ENCODE measurements at places on chromosomes 6 and 20. TPM values are rescaled to one million over a fixed set of nuclear protein-coding genes. Genes with fewer than 3 reads are reported as not detected.

DNA sequence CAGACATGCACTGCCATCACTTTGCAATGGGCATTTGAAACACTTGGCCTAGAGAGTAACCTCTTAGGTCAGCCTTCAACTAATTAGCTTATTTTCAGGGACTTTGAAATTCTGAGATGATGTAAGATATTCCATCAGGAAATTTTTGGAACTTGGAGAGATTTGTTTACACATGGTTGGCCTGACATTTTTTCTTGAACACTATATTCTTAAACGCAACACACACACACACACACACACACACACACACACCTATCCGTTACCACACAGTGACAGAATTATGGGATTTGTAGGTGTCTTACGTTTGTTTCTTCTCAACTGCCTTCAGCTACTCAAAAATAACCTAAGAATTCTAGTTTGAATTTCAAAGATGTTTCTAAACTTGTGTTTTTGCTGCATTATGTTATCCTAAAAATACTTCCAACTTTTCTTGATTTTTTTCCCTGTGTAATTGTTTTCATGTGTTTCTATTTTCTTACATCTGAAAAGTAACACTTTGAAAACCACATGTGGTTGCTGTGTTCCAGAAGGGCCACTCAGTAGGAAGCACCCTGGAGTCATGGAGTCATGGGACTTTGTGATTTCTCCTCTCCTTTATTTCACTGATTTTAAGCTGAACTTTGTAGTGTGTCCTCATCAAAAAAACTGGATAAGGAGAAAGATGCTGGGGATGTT is 31.9 kb downstream of the MARCKS start:
- DNase-seq = no peak
- no peaks in the 10 kb centered on the region for H3K36me3 ChIP-seq
- peaks cover 2% of the 10 kb centered on the region for H3K4me1 ChIP-seq
- H3K4me3 ChIP-seq = no peak overlapping the region
- no peak overlapping the region for H3K27ac ChIP-seq
- no peaks in the 10 kb centered on the region for H3K27me3 ChIP-seq

GRCh38 chr6:70839286-70840266 is 117.3 kb downstream of the B3GAT2 start:
- no peak overlapping the region for H3K4me3 ChIP-seq
- H3K27ac ChIP-seq = no peak overlapping the region
- peaks cover 5% of the 10 kb centered on the region for H3K4me1 ChIP-seq
- peak; percentile 26 for DNase-seq

DNA sequence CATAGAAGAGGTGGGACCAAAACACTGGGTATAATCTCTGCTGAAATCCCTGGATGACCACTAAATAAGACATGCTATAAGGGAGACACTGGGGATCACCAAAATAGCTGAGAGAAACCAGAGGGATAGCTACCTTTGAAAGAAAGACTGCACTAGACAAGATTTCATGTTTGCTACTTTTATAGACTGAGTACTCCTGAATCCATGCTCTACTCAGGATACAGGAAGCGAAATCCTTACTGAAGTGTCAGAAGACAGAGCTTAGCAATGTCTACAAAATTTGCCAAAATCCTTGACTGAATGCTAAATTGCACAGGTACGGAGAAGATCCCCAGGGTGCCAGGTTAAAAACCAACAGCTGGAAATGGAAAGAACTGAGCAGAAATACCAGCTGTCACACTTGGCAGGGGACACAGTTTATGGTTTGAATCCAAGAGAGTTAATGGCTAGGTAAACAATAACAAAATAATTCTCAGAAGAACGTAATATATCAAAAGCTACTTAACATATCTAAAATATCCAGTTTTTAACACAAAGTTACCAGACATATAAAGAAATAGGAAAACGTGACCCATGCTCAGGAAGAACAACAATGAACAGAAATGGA is 125.4 kb downstream of the MAN1A1 start:
- no peak for DNase-seq
- no peaks in the 10 kb centered on the region for H3K4me1 ChIP-seq
- H3K4me3 ChIP-seq = no peak overlapping the region
- no peak overlapping the region for H3K27ac ChIP-seq

- H3K27me3 ChIP-seq = no peaks in the 10 kb centered on the region
- no peaks in the 10 kb centered on the region for H3K36me3 ChIP-seq
- H3K27ac ChIP-seq = no peak overlapping the region
These were observed 3.9 kb upstream of the CNPY3 start for GRCh38 chr6:42925248-42925857.

DNA sequence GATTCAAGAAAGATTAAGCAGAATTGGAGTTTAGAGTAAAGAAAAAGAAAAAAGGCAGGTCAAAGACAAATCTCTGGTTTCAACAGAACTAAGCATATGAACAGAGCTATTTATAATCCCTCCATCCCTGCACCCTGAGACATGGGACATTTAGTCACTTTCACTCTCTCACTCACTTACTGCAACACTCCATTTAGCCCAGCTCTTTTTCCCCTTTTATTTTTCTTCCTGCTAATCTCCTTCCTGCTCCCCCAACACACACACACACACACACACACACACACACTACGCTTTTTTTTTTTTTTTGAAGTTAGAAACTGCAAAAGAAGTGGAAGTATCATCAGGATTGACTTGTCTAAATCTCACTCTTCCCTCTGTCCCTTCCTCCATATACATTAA is 45.1 kb upstream of the TBC1D7 start:
- H3K27ac ChIP-seq = no peak overlapping the region
- no peak overlapping the region for H3K4me3 ChIP-seq
- 0 out of 2 replicates have a peak, but pooled peaks cover 2% of the 10 kb centered on the region for H3K4me1 ChIP-seq

GRCh38 chr6:115767931-115768330 is 292.8 kb downstream of the FRK start:
- no peak overlapping the region for H3K4me3 ChIP-seq
- no peaks in the 10 kb centered on the region for H3K36me3 ChIP-seq
- no peaks in the 10 kb centered on the region for H3K27me3 ChIP-seq
- no peaks in the 10 kb centered on the region for H3K4me1 ChIP-seq
- no peak for DNase-seq

GRCh38 chr20:21437816-21438215 is 40.5 kb upstream of the NKX2-4 start:
- no peaks in the 10 kb centered on the region for H3K27me3 ChIP-seq
- no peak overlapping the region for H3K27ac ChIP-seq
- H3K4me3 ChIP-seq = no peak overlapping the region
- H3K4me1 ChIP-seq = no peaks in the 10 kb centered on the region
- no peaks in the 10 kb centered on the region for H3K36me3 ChIP-seq

- peaks cover 43% of the 10 kb centered on the region for H3K36me3 ChIP-seq
- H3K27me3 ChIP-seq = no peaks in the 10 kb centered on the region
- peaks cover 10% of the 10 kb centered on the region for H3K4me1 ChIP-seq
- DNase-seq = no peak
- H3K27ac ChIP-seq = no peak overlapping the region
These were observed 868 bp upstream of the SLC2A4RG start for GRCh38 chr20:63738687-63739129.

The PLA2G7 gene
- not detected for total RNA-seq

DNA sequence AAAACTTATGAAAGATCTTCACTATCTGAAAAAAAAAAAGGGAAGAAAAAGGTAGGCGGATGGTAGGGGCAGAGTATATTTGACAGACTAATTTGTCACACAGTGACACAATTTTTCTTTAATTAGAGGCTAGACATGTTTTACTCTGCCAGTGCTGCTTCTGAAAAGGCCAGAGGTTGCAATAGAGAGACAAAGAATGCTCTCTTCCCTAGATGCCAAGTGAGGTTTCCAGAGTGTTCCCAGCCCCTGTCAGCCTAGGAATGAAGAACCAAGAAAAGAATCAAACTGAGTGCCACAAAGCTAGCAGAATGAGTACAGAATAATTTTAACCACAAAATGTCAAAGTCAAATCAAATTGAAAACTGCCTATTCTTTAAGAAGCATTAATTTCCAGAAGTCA is 13.0 kb downstream of the PNISR start:
- no peak overlapping the region for H3K4me3 ChIP-seq
- H3K36me3 ChIP-seq = peaks cover 24% of the 10 kb centered on the region
- no peak overlapping the region for H3K27ac ChIP-seq
- H3K27me3 ChIP-seq = no peaks in the 10 kb centered on the region
- DNase-seq = no peak

The KHDRBS2 gene
- not detected for total RNA-seq

The ELOVL2 gene
- 10.6 TPM for total RNA-seq

- H3K4me3 ChIP-seq = no peak overlapping the region
- no peaks in the 10 kb centered on the region for H3K4me1 ChIP-seq
- no peak overlapping the region for H3K27ac ChIP-seq
- DNase-seq = no peak
These were observed 59.9 kb downstream of the LAMA4 start for GRCh38 chr6:112194511-112194910.

DNA sequence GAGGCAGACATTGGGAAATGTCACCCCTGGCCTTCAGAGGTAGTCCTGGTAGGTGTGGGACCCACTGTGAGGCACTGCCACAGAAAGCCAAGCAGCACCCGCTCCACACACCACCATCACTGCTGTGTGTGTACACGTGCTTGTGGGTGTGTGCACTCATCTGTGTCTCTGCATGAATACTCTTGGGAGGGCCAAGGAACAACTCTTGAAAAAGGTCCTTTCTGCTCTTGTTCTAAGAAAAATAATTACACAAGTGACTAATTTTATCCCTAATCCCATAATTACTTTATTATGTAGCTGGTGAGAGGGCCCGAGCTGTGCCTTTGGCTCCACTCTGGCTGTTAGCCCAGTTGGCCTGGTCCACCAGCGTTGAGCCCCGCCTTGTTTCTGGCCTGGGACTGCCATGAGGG is 21.7 kb upstream of the EPB41L1 start:
- H3K27ac ChIP-seq = no peak overlapping the region
- no peak overlapping the region for H3K4me3 ChIP-seq
- H3K27me3 ChIP-seq = no peaks in the 10 kb centered on the region
- no peak for DNase-seq

GRCh38 chr6:18973251-18973650 is 586.1 kb downstream of the RNF144B start:
- H3K36me3 ChIP-seq = no peaks in the 10 kb centered on the region
- H3K27ac ChIP-seq = no peak overlapping the region
- H3K4me3 ChIP-seq = no peak overlapping the region
- no peak for DNase-seq
- no peaks in the 10 kb centered on the region for H3K27me3 ChIP-seq

GRCh38 chr6:52725143-52725534 is 38.1 kb downstream of the GSTA2 start:
- no peak for DNase-seq
- H3K4me3 ChIP-seq = no peak overlapping the region

GRCh38 chr6:21180155-21180554 is 413.4 kb upstream of the SOX4 start:
- no peaks in the 10 kb centered on the region for H3K36me3 ChIP-seq
- H3K27ac ChIP-seq = no peak overlapping the region
- no peak overlapping the region for H3K4me3 ChIP-seq
- no peaks in the 10 kb centered on the region for H3K4me1 ChIP-seq

DNA sequence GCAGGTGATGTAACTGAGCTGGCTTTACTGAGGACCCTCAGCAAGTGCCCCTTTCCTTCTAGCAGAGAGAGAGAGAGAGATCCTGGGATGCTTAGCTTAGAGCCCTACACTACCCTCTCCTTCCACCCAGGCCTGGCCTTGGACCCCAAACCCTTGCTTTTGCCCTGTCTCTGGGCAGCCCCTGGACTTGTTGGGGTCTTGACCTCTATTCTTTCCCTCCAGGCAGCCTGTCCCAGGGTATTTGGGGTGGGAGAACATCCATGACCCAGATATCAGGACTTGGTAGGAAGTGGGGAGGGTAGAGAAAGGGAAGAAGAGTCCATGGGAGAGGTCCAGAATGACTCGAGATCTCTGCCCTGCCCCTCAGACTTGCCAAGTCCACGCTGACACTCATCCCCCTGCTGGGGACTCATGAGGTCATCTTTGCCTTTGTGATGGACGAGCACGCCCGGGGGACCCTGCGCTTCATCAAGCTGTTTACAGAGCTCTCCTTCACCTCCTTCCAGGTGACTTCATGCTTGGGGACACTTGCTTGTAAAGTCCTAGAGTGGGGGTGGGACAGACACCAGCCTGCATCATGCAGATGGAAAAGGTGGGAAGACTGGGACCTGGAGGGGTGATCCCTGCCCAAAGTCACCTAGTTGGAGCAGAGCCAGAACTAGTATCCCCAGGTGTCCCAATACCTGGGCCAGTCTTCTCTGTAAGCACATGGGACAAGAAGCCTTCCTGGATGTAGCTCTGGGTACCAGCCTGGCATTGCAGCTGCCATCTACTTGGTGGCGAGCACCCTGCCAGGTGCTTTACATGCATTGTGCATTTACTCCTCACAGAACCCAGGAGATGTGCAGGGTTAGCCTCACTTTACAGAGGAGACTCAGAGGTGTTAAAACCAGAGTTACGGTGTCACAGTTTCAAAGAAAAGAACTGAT is 30.9 kb downstream of the GLP1R start:
- H3K27me3 ChIP-seq = no peaks in the 10 kb centered on the region
- H3K36me3 ChIP-seq = no peaks in the 10 kb centered on the region
- H3K4me3 ChIP-seq = no peak overlapping the region

DNA sequence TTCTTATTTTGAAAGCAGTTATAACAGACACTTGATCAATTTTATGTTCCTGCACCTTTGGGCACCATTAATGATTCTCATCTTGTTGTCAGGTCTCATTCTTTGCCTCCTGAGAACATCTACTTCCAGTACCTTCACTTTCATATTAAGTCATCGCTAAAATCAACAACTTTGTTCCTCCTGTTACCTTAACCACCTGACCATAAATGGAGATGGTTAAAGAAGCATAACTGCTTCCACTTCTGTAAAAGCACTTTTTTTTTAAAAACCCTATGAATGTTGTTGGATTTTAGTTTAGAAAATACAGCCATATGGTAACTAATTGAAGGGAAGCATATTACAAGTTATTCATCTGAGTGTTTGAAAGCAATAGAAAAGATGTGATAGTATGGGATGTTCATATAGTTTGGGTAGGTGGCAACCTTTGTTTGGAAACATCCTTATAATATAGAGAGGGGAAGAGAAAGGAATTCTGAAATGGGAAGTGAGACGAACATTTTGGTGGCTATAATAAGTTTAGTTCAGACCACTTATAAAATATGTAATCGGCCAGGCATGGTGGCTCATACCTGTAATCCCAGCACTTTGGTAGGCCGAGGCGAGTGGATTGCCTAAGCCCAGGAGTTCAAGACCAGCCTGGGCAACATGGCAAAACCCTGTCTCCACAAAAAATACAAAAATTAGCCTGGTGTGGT is 53.9 kb downstream of the AFG1L start:
- H3K27ac ChIP-seq = no peak overlapping the region
- H3K36me3 ChIP-seq = no peaks in the 10 kb centered on the region
- no peaks in the 10 kb centered on the region for H3K4me1 ChIP-seq
- H3K4me3 ChIP-seq = no peak overlapping the region
- no peaks in the 10 kb centered on the region for H3K27me3 ChIP-seq

DNA sequence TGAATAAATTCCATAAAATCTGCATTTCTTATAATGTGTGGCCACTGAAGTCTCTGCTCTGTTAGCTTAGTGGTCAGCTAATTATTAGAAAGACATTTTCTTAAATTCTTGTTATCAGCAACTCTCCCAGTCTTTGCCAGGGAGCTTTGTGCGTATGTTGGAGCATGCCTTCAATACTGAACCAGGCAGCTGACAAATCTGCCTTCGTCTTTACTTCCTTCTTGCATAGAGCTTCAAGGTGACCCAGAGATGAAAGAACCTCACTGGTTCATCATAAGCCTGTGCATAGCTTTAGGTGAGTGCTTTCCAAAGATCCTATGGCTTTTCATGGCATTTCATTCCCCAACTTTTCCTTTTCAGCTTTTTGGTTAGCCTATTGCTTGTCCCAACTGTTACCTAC is 43.0 kb upstream of the NELFCD start:
- H3K4me3 ChIP-seq = no peak overlapping the region
- no peak for DNase-seq
- no peak overlapping the region for H3K27ac ChIP-seq
- no peaks in the 10 kb centered on the region for H3K4me1 ChIP-seq

The DPPA5 gene
- not detected for total RNA-seq

GRCh38 chr6:43275801-43276576 is 22.1 kb upstream of the SLC22A7 start:
- H3K27me3 ChIP-seq = peaks cover 48% of the 10 kb centered on the region
- no peak overlapping the region for H3K4me3 ChIP-seq
- H3K36me3 ChIP-seq = no peaks in the 10 kb centered on the region
- H3K4me1 ChIP-seq = peaks cover 10% of the 10 kb centered on the region

Data from IMR-90 (cell line).